HS-27A (cell line): ENCODE measurements at places on chromosomes 2 and 18.
A peak's percentile ranks its signal among the peaks of the same experiment; 100 is the strongest.

DNA sequence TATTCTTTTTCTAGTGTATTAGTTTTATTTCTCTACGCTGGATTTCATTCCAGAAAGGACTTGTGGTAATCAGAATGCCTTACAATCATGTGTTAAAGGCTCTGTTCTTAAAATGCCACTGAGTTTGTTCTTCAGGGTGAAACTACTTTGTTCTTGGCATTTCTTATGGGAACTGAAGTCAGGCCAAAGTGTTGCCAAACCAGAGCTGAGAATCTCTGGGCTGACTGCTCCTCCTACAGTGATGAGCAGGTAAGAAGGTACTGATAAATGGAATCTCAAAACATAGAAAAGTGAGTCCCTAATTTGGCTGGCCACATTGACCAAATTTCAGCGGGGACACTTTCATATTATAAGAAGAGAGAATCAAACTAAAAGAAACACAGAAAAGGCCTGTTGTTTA, 55.1 kb upstream of the ZNF397 start:
- DNase-seq: no peak

DNA sequence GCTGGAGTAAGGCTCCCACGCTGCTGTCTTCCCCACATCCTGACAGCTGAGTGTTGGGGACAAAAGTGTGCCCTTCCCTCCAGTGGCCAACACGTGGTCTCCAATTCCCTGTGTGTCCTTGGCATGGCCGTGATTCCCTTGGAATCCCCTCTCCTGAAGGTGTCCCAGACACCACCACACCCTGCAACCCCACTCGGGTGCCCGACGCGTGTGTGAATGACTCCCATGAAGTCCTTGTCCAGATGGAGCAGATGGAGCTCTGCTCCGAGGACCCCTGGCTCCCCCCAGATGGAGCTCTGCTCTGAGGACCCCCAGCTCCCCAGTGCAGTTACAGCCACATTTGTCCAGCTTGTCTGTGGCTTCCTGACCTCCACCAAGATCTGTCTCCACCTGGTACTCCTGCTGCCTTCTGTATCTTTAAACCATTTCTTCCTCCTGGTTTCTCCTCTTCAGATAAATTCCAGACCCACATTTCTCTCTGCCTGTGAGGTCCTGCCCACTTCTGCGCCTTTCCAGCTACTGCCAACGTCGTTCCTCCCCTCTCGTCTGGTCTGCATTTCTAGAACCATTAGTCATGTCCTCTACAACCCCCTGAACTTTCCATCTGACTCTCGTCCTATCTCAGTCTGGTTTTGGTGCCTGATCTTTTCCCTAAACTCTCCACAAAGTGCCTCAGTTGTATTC, 86.8 kb upstream of the PXDN start:
- no peak for DNase-seq

GRCh38 chr2:146123714-146124113, 1603.8 kb upstream of the ZEB2 start:
- DNase-seq: peak; percentile 43

- DNase-seq: no peak
These were observed 3.7 kb downstream of the ALPG start for GRCh38 chr2:232410238-232410900.

- DNase-seq: no peak
These were observed 190.2 kb upstream of the GATA6 start for GRCh38 chr18:21979171-21979560.

- no peak for DNase-seq
These were observed 22.9 kb upstream of the TYMS start for GRCh38 chr18:634551-635045.

GRCh38 chr2:30950339-30950738, 143.1 kb upstream of the CAPN13 start:
- no peak for DNase-seq

DNA sequence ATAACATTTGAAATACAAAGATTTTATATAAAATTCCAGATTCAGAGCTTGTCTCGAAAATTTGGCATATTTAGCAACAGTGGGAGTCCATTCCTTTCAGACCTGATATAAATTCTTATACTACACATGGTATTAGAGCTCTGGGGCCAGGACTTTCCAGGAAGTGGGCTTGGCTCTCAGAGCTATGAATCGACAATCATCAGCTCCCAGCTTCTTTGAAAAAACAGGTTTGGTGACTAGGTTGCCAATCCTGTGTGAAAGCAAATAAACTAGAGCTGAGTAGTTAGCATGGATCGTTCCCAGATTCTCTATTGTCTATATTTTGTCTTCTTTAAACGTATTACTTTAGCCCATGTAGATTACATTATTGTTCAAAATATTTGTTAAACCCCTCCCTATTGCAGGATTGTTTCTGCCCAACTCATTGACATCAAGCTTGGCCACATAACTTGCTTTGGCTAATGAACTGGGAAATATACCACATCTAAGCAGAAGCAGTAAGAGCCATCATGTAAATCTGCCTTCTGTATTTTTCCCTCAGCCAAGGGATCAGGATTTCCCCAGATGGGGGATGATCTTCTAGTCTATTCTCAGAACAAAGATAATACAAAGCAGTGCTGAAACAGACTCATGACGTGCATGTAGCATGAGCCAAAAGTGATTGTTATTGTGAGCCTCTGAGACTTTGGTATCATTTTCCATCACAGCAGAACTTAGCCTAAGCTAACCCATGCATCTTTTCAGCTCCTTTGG, 105.4 kb downstream of the KCNH7 start:
- DNase-seq: no peak

GRCh38 chr2:134438371-134438770, 184.5 kb downstream of the MGAT5 start:
- no peak for DNase-seq

- DNase-seq: no peak
These were observed 258.3 kb downstream of the PRKCE start for GRCh38 chr2:45909677-45910191.

DNA sequence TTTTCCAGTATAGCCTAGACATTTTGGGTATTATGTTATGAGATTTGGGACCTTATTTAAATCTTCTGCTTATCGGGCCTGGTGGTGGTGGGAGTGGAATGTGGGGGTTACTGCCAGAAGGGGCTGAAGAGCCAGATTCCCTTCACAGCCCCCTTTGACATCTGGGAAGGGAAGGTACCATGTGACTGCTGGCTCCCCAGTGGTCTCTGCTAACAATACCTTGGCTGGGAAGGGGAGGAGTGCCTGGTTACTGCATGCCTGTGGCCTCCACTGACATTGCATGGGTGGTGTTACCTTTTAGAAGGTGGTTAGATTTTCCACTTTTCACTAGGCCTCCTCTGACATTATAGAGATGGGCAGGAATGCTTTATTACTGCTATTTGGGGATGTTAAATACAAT, 8.0 kb downstream of the ATP9B start:
- no peak for DNase-seq

DNA sequence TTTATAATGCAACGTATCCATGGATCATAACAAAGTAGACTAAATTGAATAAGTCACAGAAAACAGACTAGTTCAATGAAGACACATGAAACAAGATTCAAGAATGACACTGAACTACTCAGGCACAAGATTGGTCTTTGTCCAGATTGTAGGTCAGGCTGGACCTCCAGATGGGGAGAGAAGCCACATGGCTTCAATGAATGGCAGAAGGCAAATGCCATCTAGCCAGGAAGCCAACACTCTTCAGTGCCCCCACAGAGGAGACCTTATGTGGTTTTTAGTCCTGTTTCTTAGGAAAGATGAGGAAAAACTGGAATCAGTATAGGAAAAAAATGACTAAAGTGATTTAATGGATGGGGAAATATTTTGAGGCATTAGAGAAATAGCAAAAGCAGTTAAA, 43.1 kb downstream of the BOD1L2 start:
- no peak for DNase-seq

DNA sequence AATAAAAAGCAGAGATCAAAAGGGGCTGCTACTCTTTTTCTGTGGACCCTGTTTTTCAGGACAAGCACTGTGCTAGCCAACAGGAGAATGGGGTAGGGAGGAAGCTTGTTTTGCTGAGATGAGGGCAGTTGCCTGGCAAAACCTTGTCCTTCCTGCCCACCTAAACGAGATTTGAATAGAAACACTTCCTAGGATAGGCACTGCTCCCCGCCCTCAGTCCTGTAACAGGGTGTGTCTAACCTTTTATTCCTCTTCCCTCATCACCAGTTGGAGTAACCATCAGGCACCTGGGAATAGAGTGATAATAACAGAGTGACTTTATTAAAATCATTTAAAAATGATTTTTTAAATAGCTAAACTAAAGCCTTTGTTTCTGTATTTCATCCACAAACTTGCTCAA, 368.8 kb downstream of the LNPK start:
- no peak for DNase-seq

GRCh38 chr2:112936927-112937232, 25.9 kb downstream of the IL37 start:
- no peak for DNase-seq

DNA sequence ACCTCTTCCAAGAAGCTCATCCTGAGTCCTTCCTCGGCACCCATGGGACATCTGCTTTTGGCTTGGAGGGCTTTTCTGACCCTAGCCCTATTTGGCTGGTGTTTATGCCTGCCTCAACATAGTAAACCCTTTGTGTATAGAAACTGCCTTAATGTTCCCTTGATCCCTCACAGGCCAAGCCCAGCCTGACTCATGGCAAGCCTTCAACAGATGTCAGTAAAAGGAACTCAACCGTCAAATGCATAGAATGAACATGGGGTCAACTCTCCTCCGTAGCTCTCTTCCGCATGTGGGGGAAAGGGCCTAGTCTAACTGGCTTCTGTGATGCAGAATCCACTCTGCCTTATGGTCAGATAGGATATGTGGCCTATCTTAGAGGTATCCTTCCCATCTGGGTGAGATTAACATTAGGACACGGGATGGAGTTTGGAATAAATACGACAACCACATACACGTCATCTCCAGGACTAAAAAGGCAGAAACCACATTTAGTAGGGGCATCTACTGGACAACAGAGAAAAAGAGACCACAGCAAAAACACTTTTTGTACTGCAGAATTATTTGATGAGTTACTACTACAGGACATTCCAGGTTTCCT, 2.5 kb upstream of the NPAS2 start:
- no peak for DNase-seq

DNA sequence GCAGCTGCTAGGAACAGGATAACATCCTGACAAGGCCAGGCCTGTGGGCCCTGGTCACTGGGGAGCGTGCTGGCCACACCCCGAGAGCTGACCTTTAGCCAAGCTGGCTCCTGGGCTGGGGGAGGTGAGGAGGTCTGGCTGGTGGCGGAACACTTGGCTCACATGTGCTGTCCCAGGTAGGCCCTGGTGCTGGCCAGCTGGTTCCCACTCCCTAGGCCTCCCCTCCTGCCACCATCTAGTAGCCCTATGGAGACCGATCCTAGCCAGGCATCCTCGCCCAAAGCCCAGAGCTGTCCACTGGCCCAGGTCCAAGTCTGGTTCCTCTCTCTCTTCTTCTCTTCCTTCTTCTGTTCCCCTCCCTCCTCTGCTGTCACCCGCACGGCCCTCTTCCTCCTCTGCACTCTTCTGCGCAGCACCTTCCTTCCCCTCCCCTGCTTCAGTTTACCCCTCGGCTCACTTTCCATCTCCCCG, 52.4 kb downstream of the TNS1 start:
- DNase-seq: no peak

GRCh38 chr18:68033466-68033865, 516.9 kb upstream of the DSEL start:
- no peak for DNase-seq
